ENCODE measurements at places on chromosomes 3 and 15.
A peak's percentile ranks its signal among the peaks of the same experiment; 100 is the strongest.

GRCh38 chr3:191253089-191253799 is 54.2 kb downstream of the OSTN start:
- DNase-seq, result no peak

DNA sequence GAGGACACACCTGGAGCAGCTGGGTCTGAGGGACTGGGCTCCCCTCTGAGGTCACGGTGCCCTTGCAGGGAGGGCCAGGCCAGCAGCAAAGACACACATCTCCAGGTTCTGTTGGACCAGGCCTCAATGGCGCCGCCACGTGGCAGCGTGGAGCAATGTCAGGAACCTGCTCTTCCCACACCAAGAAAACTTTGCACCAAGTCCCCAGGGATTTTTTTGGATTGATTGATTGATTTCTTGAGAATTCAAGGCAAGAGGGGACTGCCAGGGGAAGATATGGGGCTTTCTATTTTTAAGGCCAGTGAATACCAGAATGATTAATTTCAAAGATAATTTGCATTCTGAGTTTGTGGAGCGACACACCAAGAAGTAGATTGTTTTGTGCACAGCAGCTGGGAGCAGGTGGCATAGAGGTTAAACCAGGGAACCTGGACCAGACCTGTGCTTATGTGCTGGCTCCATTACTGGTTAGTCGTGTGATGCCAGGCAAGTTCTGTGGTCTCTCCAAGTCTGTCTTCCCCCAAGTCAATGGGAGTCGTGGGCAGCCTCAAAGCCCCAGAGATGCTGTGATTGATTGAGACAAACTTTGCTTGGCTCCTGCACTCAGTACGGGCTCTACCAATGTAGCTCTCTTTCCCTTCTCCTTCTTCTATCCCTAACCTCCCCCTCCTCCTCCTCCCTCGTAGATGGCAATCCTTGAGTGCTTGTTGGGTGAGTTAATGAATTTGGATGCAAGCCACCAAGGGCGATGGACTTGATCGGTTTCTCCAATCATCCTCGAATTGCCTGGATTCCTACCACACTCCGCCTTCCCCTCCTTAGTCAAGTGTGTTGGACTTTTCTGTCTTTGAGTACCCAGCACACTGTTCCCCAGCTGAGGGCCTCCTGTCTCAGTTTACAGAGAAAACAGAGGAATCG is 96.2 kb upstream of the TRPM1 start:
- DNase-seq, result no peak

DNA sequence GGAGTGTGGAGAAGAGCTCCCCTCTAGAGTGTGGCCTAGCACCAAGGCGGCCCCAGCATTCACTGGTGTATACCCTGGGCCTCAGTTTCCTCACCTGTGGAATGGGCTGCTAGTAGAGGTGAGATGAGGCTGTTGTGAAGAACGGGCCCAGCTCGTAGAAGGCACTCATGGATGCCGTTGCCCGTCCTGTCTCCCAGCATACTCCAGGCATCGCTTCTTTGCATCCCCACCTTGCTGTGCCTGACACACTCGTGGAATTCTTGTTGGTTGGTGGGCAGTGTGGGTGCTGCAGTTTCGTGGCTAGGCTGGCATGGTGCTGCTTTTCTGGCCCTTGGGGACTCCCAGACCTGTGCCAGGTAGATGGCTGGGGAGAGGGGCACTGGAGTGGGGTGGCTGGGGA is 76.7 kb downstream of the SMAD6 start:
- no peak for DNase-seq

- no peak for DNase-seq
These were observed 38.5 kb downstream of the MYO5C start for GRCh38 chr15:52256930-52257733.

- DNase-seq, result no peak
These were observed 87.3 kb downstream of the TFG start for GRCh38 chr3:100796556-100796955.

GRCh38 chr3:114848643-114849350 is 298.3 kb downstream of the ZBTB20 start:
- no peak for DNase-seq

DNA sequence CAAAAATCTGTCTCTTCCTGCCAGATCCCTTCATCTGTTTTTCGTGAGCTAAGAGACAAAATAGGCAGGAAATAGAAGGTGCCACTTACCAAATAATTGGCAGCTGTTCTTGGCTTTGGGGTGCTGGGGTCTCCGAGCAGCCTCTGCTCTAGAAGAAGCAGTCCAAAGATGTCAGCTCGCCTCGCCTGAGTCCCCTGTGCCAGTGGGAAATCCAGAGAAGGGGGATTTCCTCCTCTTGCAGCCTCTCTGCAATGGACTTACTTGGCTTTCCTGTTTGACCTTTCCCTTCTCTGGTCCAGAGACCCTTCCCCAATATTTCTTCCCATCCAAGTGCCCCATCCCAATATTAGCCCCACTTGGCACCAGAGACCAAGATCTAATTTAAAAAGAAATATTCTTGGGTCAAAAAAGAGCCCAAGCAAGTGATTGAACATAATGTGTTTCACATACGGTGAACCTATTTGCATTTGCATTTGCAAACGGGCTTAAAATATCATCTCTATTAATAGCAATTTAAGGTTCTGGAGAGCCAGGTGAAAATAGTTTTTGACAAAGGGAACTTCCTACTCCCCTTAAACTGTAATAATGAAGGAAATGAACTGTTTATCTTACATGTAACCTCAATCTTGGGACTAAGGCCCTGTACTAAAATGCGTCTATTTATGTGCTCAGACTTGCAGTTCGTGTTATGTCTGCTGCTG is 23.2 kb downstream of the CD86 start:
- no peak for DNase-seq

DNA sequence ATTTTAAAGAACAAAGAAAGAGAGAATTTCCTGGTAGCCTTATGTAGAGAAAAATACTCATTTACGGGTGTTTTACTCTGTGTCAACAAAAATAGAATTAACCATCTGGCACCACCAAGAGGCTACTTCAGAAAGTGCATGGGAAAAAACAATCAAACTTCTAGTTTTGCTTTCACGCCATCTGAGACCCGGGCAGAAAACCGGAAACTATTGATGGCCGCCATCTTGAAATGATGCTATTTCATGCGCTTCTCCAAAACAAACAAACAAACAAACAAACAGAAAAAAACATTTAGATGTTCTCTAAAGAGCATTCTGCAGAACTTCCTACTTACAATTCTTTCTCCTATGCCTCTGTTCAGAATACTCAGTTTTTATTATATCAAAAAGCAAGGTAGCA is 49.4 kb upstream of the SYNPR start:
- peak; percentile 33 for DNase-seq
